ENCODE measurements at places on chromosomes 12 and 14. TPM values are rescaled to one million over a fixed set of nuclear protein-coding genes. Genes with fewer than 3 reads are reported as not detected.

DNA sequence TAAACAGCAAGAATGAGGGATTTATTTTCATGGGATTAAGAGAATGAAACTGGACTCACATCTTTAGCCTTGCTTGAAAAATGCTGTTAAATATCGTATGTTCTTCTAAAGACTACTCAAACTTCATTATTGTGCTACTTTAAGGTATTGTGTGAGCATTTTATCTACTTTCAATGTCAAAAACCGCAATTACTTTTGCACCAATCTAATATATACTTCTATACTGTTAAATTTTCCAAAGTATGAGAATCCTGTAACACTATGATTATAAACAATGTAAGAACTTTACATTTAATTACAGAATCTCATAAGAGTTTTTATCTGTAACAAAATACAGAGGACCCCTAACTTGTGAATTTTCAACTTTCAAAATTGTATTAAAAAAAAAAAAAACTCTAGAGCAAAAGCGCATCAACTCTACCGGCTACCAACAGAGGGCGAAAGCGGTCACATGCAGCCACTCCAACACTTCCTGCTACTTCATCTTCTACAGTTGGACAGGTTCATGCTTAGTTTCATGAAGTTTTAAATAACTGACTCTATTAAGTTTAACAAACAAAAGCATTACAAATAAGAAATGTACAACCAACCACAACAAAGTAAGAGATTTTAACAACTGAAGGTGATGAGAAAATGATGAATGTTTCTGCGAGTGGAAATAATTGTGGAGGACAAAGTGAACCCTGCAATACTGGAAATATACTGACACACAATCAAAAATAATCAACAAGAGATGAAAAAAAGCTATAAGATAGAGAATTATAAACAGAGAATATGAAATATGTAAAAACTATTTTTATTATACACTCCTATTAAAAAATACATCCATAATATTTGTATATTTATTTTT lies 210.9 kb downstream of the MED13L start:
- DNase-seq = peak; percentile 47

DNA sequence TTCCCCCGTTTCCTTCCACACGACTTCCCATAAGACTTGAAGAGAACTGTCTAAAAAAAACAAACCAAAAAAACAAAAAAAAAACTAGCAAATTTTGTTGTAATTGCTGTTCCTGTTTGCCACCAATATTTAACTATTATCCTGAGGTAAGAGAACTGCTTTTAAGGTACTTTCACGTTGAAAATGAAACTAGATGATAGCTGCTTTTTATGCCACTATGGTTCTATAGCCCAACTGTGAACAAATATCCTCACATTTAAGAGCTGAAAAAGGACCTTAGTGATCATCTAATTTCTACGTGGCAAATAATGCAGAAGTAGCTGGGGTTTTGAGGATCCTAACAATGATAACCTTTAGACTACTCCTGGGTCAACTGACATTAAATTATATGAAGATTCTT lies 98.6 kb downstream of the TAOK3 start:
- DNase-seq = no peak

- DNase-seq = no peak
These were observed 1252.6 kb downstream of the TMEM121 start for GRCh38 chr14:106778986-106779385.

DNA sequence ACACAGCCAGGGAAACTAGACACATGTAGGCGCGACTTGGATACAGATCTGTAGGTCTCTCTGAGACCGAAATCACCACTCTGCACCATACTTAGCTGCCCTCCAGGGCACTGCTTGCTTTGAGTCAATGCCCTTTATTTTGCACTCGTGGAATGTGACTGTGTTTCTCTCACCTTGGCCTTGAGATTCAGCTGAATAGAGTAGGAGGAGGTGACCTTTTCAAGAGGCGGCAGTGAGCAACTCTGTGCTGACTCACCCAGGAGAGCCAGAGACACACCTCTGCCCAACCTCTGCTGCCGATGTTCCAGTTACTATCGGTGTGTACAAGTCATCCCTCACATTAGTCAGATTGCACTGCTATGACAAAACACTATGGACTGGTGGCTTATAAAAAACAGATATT lies 583.4 kb downstream of the VRK1 start:
- DNase-seq = no peak

DNA sequence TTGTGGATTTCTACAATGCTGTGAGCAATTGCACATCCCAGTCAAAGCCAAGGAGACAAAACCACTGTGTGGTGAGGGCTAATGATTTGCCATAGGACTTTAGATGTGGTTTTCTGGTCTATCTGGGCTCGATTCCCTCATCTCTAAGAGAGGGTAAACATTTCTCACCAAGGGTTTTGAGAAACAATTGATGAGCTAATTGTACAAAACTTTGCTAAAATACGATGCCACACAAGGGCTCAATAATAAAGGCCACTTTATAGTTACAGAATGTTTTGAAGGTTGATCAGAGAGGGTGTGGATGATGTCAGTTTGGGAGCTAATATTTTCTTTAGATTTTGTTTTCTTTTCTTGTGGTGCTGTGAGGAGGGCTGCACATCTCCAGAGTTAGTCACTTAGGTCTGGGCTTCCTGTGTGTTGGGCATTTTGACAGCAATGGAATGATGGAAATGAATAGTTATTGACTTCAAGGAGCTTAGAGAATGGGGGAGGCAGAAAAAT lies 60.8 kb upstream of the SLC38A4 start:
- DNase-seq = no peak

- DNase-seq = no peak
These were observed 2.2 kb downstream of the SLC25A21 start for GRCh38 chr14:37170237-37170636.

GRCh38 chr14:51546099-51546498 lies 105.6 kb upstream of the FRMD6 start:
- no peak for DNase-seq

DNA sequence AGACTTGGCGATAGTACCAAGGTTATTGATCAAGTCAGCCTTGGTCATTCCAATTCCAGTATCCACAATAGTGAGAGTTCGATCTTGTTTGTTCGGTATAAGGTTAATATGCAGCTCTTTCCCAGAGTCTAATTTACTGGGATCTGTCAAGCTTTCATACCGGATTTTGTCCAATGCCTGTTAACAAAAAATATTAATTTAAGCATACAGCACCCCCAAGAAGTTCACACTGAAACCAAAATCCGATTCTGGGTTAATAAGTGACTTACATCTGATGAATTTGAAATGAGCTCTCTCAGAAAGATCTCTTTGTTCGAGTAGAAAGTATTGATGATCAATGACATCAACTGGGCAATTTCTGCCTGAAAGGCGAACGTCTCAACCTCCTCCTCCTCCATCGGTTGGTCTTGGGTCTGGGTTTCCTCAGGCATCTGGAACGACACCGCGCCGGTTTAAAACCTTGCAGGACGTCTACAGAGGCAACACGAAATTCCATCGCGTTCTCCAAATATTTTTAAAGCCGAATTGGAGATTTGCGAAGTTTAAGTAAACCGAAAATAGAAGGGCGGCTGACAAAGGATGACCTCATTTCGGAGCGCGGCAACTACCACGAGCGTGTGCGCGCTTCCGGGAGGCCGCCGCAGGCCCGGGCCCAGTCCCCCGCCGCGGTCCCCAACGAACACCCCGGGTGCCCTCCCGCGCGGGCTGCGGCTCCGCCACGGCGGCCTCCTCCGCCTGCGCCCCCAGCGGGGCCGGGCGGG lies 716 bp downstream of the HSP90AA1 start:
- peak; percentile 82 for DNase-seq

- DNase-seq = no peak
These were observed 18.1 kb upstream of the TMEM106C start for GRCh38 chr12:47945341-47945728.

- DNase-seq = no peak
These were observed 429.1 kb downstream of the DAD1 start for GRCh38 chr14:22159957-22160356.

DNA sequence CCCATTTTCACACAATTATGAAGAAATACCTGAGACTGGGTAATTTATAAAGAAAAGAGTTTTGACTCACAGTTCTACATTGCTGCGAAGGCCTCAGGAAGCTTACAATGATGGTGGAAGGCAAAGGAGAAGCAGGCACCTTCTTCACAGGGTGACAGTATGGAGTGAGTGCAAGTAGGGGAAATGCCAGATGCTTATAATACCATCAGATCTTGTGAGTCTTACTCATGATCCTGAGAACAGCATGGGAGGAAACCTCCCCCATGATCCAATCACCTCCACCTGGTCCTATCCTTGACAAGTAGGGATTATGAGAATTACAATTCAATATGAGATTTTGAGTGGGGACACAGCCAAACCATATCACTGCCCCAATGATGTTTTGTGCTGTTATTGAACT lies 189.3 kb upstream of the CRY1 start:
- DNase-seq = no peak

DNA sequence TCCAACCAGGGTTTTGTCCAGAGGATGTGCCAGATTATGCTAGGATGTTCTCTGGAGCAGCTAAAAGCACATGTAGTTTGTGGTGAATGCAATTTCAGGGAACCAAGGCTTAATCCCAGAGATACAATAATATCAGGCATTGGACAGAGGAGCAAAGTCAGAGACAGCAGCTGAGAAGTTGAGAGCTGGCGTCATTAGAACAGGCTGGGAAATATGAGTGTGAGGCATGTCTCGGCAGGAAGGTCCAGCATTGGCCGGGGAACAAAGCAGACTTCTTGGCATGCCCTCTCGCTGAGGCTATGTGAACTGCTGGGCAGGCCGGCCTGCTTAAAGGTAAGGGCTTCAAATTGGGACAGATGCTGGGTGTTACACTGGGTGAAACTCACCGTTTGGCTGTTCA lies 125.4 kb downstream of the CAND1 start:
- peak; percentile 41 for DNase-seq

GRCh38 chr12:101019667-101020066 lies 190.4 kb downstream of the SLC5A8 start:
- DNase-seq = peak; percentile 8

DNA sequence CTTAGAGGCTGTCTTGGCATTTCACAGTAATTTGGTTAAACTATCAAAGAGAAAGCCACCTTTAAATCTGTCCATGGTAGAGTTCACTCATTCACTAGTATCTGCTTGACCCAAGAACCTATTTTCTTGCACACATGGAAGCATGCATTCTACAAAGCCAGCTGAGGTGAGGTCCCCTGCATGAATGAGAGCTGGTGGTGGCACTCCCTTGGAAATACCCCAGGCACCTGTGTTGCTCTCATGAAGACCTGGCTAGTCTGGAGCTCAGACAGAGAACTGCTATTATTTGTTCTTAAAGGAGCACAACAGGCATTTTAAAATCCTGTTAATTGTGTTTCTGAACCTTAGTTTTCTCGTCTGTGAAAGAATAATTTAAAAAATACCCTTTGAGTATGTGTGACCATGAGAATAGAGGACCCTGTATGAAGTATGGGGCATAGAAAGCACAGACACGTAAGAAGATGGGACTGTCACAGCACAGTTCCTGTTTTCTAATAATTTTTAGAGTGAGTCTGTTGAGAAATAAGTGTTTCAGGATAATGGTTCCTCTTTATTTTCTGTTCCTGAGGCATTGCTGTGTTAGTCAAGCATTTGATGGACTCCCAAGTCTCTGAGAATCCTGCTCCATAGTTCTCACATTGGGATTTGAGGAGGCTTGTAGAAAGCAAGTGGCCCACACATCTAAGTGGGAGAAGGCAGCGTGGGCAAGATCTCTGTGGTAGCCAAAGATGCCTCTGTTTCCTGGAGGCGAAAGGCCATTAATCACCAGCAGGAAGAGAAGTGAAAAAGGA lies 10.9 kb downstream of the RGS6 start:
- DNase-seq = no peak

DNA sequence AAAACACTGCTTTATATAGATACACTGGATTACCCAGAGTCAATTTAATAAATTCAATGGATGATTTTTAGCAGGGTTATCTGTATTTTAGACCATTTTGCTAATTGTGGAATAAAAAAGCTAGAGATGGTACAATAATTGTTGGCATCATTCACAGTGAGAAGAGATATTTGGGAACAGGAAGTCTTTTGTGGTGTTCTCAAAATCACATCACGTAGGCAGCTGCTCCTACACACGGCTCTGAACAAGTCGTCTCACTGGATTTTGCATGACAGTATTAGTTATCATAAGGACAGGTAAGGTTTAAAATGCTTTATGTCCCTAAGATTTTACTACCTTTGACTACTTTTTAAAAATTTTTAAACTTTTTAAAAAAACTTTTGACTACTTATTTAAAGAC lies 52.0 kb downstream of the PAPLN start:
- no peak for DNase-seq

DNA sequence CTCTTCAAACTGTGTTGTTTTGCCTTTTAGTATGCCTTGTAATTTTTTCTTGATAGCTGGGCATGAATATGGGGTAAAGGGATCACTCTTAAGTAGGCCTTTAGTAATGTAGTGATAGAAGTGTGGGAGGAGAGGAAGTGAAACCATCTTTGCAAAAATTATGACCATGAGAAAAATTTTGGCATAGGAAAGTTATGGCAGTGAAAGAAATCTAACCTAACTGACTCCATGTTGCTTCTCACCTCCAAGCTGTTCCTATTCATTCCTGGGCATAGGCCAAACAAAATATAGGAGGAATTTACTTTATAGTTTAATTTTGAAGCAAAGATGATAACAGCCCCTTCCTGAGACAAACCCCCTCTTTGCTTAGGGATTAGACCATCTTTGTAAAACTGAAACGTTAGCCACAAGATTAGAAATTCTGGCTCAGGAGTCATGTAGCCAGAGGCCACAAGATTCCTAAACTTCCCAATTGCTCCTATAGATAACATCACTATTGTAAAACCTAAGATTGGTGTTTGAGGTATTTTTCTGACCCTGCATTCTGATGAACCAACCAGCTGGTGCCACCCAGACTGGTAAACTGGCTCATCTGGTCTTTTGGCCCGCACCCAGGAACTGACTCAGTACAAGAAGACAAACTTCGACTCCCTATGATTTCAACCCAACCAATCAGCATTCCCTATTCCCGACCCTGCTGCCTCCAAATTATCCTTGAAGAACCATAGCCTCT lies 45.8 kb downstream of the CRADD start:
- DNase-seq = no peak

- DNase-seq = no peak
These were observed 10.0 kb upstream of the KLC1 start for GRCh38 chr14:103619057-103619456.

DNA sequence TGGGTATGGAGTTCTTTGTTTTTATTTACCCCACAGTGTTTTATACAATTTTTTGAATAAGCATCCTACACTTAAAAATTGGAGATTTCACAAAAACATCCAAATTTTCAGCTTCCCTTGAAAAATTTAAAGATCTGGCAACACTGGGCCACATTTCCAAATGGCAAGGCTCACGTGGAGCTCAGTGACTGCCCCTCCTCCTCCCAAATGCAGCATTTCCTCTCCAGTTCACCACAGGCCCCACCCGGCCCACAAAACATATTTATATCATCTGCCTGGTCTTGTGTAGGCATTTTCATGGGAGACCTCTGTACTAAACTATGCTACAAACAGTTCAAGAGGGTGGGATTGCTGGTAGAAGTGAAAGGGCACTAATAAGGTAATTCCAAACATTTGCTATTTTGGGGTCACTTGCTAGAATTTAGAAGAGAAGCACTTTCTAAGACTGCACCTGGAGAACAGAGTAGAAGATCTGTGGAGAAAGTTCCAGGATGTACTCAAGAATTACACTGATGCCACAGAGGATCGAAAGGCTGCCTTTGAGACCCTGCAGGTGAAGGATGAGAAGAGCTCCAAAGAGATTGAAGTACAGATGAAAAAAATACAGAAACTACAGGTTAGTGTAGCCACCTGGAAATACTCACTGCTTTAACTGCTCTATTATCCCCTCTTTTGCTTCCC lies 7.3 kb downstream of the FKBP11 start:
- DNase-seq = peak; percentile 24

The PKP2 gene
- total RNA-seq = 9.5 TPM

The GLS2 gene
- not detected for total RNA-seq

The BDKRB2 gene
- total RNA-seq = 105 TPM

The ARHGAP5 gene
- total RNA-seq = 166 TPM

The TSPAN11 gene
- total RNA-seq = 0.32 TPM

The GALNT6 gene
- 32.2 TPM for total RNA-seq
